ENCODE measurements at places on chromosomes 4 and X.

DNA sequence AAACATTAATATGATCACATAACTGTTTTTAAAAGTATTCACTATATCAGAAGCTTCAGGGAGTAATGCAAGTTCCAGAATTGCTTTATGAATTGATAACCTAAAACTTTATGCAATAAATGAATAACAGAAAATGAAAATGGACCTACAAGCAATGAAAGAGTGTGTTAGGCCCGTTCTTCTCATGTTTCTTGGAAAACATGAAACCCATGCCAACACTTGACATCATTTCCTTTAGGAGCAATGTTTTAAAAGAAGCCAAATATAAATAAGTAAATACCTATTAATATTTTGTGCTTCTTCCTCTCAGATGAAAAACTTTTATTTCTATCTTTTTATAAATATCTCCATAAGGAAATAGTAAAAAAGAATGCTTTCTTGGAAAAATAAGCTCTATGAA, 123.0 kb upstream of the GALNT7 start:
- DNase-seq, result no peak

DNA sequence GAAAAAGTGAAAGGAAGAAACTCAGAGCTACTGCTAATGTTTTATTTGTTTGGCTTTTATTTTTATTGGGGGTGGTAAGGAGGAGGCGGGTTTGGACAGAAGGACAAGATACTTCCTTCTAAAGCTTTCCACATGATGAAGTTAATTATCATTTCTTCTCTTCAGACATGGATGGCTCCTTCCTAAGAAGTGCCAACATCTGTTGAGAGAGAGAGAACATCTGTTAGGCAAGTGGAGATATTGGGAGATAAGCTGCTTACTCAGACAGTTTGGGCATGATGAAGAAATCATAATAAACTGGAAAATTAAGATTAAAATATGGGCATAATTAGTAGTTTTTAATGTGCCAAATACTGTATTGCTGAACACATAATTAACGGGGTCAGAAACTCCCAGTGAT, 535.7 kb upstream of the INTU start:
- no peak for DNase-seq

DNA sequence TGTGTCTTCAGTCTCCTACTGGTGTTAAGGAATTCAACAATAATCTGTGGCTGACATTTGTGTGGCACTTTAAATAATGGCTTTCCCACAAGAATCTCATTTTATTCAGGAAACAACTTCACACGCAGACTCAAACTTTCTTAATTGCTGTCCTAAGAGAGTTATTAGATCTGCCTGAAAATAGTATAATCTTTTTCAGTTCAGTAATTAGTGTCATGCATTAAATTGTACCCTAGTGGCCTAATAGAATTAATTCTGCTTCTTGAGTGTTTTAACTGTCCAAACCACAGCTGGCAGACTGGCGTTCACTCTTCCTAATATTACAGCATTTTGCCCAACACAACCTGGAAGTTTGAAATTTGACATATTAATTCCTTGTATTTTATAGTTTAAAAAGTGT, 107.1 kb downstream of the GRIA2 start:
- no peak for DNase-seq

- DNase-seq, result no peak
Measured at GRCh38 chrX:9897761-9898161, 69.4 kb upstream of the CLDN34 start.

- no peak for DNase-seq
Measured at GRCh38 chrX:41001327-41001726, 83.9 kb upstream of the USP9X start.

DNA sequence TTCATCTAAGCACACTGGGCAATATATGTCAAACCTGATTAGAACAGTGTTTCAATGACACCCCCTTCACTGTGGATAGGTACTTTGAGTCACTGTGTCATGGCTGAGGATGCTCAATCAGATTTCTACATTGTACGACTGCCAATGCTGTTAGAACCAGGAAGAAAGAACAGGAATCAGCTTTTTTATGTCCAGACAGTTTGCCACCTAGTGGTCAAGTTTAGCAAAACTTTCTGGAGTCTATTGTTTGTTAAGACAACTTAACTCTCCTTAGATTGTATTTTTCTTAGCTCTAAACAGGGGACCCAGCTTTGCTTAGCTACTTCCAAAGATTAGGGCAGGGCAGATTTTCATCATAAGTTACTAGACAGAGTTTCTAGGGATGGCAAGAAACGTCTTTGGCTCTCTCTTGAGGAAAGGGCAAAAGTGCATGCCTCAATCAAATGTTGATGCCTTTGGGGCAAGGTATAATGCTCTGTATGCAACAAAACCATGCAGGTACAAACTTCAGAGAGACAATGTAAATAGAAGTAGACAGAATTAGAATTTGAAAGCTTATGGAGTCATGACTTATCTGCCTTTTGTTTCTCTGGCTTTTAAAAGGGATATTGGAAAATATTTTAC, 40.5 kb upstream of the BMP3 start:
- DNase-seq, result no peak

- DNase-seq, result no peak
Measured at GRCh38 chr4:119930546-119930945, 136.1 kb downstream of the MAD2L1 start.

Measured in activated T-cell treated with anti-CD3 and anti-CD28 coated beads, Interleukin-2, amount 50 U/mL, for 24 hours (primary cell).